Karpas-422 (cell line): ENCODE measurements at places on chromosomes 3 and 15. TPM values are rescaled to one million over a fixed set of nuclear protein-coding genes. Genes with fewer than 3 reads are reported as not detected.

Gene TMEM266
- not detected in 2 replicates for total RNA-seq

Gene GOLGA6A
- total RNA-seq = not detected in 2 replicates

Gene TNIK
- 0.14 TPM in 1 of 2 replicates, not detected in the other for total RNA-seq

Gene ADAMTS9
- total RNA-seq = not detected in 2 replicates

Gene MAP2K5
- total RNA-seq = 32.0 and 32.1 TPM in 2 replicates

Gene ZKSCAN7
- total RNA-seq = 7.3 and 13.7 TPM in 2 replicates

Gene LIPH
- total RNA-seq = not detected in 2 replicates

Gene GP5
- total RNA-seq = not detected in 2 replicates

Gene ZNF619
- total RNA-seq = 13.1 and 13.3 TPM in 2 replicates

Gene C3orf22
- not detected in 2 replicates for total RNA-seq

Gene PTH1R
- total RNA-seq = not detected in 2 replicates

DNA sequence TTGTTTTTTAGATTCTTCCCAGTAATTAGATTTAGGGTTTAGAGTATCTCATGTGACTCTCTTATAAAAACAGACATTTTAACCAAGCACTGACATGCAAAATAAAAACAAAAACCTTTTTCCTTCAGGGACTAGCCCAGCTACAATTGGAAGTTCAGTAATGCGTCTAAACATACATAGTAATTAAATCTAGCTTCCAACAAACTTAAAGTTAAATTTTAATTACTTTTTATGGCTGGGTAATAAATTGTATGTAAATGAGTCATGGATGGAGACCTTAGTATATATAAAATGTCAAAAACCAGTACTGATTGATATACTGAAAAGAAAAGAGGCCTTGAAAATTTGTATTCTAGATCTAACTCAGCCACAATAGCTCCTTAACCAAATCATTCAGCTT is 43.6 kb upstream of the AP4E1 start:
- no peak overlapping the region for H3K27ac ChIP-seq
- H3K4me3 ChIP-seq = no peak overlapping the region
- H3K4me1 ChIP-seq = no peaks in the 10 kb centered on the region
- no peaks in the 10 kb centered on the region for H3K27me3 ChIP-seq

GRCh38 chr3:29854821-29855220 is 574.0 kb downstream of the RBMS3 start:
- no peaks in the 10 kb centered on the region for H3K27me3 ChIP-seq

DNA sequence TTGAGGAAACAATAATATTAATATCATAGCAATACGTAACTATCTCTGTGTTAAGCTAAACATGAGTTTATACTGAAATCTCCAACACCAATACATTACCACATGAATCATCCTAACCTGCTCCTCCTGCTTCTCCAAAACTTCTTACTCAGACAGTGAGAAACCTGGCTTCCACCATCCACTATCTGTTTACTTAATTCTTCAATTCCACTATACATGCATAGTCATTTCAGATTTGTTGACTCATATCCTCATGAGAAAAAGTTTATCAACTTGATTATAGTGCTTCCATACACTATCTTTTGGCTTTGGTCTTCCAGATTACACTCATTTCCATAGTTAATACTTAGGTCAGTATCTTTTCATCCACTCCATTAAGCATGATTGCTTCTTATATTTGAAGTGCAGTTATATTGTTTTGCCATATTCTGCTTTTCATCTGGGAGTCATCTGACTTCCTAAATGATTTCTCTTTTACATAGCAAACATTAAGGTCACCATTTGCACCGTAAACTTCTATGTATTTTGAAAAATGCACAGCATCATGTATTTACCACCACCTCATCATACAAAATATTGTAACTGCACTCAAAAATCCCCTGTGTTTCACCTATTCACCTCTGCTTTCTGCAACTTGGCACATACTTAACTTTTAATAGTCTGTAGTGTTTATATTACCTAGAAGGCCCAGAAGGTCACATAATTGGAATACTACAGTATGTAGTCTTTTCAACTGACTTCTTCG is 970.6 kb downstream of the DIPK2A start:
- H3K36me3 ChIP-seq = no peaks in the 10 kb centered on the region
- no peak overlapping the region for H3K27ac ChIP-seq
- no peaks in the 10 kb centered on the region for H3K4me1 ChIP-seq
- H3K27me3 ChIP-seq = no peaks in the 10 kb centered on the region
- H3K4me3 ChIP-seq = no peak overlapping the region

DNA sequence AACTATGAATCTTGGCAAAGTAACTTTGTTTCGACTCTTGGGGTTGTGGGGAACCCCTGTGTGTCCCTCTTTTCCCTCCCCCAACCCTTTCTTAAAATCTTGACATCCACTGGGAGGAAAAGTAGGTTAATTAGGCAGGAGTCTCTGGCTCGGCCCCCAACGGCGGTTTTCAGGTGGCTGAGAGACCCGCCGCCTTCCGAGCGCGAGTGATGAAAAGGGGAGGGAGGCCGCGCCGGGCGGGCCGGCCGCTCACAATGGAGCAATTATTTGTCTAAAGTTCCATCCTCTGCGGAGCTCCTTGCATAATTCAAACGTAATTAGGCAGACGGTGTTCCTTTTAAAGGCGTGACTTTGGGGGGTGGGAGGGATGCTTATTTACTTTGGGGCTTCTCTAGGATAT is 51.7 kb downstream of the ZIC4 start:
- no peak overlapping the region for H3K4me3 ChIP-seq
- H3K27ac ChIP-seq = no peak overlapping the region
- no peak for DNase-seq
- H3K36me3 ChIP-seq = no peaks in the 10 kb centered on the region

DNA sequence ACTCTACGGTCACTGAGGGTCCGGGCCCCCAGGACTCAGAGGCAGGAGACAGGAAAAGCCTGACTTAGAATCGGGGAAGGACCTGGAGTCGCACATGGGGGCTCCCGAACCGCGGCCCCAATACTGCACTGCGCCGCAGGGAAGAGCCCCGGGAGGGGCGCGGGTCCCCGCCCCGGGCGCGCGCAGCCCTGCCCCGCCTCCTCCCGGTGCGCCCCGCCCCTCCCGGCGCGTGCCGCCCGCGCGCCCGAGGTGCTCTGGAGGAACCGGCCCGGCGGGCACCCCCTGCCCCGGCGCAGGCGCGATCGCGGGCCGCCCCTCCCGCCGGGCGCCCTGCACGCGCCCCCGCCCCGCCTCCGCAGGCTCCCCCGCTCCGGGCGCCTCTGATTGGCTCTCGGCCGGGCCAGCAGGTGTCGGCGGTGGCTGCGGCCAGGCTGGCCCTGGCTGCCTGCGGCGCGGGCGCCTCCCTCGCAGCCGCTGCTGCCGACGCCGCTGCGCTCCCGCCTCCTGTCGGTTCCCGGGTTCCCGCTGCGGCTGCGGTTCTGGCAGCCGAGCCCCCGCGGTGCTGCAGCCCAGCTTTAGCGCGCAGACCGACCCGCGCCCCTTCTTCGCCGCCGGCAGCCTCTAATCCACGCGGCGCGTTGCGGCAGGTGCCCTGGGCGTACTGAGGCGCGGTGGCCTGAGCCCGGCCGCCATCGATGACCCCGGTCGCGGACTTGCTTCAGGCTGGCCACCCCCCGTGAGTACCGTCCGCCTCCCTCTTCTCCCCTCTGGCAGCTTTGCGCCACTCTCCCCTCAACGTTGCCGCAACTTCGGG is at the start of gene MYRIP:
TSS of gene MYRIP (plus strand) at position 429 of the 814 bp plus-strand sequence. CDS start 91,208 bp downstream, outside the sequence.
- H3K27ac ChIP-seq = peak within 1 kb of the TSS; percentile 81
- H3K27me3 ChIP-seq = no peaks in the 10 kb centered on the region
- H3K4me1 ChIP-seq = peaks cover 70% of the 10 kb centered on the region
- peak; percentile 92 for DNase-seq

GRCh38 chr3:42507761-42508335 is 5.4 kb downstream of the VIPR1 start:
- H3K27ac ChIP-seq = no peak overlapping the region
- H3K27me3 ChIP-seq = no peaks in the 10 kb centered on the region
- H3K4me1 ChIP-seq = peaks cover 1% of the 10 kb centered on the region
- no peak for DNase-seq

DNA sequence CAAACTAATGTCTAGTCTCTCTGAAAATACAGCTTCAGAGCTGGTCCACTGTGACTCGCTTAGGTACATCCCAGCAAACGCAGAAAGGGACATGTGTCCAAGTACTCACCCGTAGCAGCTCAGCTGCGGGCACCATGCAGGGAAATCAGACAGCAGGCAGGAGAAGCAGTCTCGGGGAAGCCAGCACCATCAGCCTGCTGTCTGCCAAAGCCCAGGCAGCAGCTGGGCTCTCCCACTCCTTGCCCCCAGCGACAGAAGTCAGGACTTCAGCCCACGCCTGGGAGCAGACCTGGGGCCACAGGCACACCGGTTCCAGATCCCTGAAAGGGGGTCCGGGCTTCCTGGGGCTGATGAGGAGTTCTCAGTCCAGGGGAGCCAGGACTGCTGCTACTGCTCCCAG is 34.9 kb downstream of the SEMA5B start:
- no peaks in the 10 kb centered on the region for H3K36me3 ChIP-seq
- no peaks in the 10 kb centered on the region for H3K27me3 ChIP-seq
- peaks cover 11% of the 10 kb centered on the region for H3K4me1 ChIP-seq
- no peak overlapping the region for H3K27ac ChIP-seq

GRCh38 chr15:76164602-76165001 is 104.8 kb downstream of the TMEM266 start:
- no peaks in the 10 kb centered on the region for H3K4me1 ChIP-seq
- H3K27me3 ChIP-seq = no peaks in the 10 kb centered on the region
- no peak overlapping the region for H3K4me3 ChIP-seq
- no peak for DNase-seq
- H3K36me3 ChIP-seq = no peaks in the 10 kb centered on the region

DNA sequence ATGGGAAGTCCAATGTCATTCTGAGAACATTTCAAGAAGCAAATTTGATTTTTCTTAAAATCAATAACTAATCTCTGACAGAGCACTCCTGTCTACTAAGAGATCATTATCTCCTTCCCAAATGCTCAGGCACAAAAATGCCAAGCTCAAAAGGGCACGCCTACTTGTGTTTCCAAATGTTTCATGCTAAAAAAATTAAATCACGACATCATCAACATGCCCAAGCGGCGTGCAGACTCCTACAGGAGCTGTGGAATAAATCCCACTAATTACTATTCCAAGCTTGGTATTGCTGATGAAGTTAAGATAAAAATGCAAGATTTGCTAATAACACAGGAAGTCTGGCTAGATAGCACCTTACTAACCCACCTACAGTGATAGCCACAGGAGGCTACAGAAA is 140.8 kb downstream of the OSBPL10 start:
- no peak for DNase-seq
- H3K27me3 ChIP-seq = no peaks in the 10 kb centered on the region
- peaks cover 11% of the 10 kb centered on the region; the same call in 1 of the 2 replicates for H3K36me3 ChIP-seq
- H3K27ac ChIP-seq = no peak overlapping the region

DNA sequence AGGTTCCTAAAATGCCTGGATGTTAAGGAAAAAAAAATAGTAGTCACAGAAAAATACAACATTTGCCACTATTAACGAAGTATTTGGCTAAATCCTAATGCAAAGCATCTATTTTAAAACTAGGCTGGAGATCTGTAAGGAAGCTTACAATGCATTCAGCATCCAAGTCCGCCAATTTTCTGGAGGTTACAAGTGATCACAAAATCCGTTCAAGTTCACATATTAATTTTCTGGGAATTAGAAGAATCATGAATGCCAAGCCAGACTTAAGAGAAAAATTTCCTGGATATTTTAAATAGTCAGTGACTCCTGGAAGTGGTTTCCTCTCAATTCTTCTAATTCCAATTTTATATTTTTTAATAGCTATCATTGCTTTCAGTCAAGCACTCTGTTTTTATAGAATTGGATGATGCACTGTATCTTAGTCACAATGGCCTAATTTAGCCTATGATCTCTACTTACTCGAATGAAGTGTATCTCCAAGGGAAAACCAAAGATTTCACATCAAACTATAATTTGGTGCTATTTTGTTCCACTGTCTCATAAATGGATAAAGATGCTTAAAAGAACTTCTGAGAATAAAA is 60.4 kb downstream of the P3H2 start:
- H3K27me3 ChIP-seq = no peaks in the 10 kb centered on the region
- H3K36me3 ChIP-seq = no peaks in the 10 kb centered on the region
- no peak overlapping the region for H3K27ac ChIP-seq
- H3K4me3 ChIP-seq = no peak overlapping the region
